Activated CD4-positive, alpha-beta T cell treated with anti-CD3 and anti-CD28 coated beads, Interleukin-2, amount 10 ng/mL, durations not matched to agents 7 days and 5 days (primary cell): ENCODE measurements at places on chromosomes 7 and 10. TPM values are rescaled to one million over a fixed set of nuclear protein-coding genes. Genes with fewer than 3 reads are reported as not detected.
A peak's percentile ranks its signal among the peaks of the same experiment; 100 is the strongest.

DNA sequence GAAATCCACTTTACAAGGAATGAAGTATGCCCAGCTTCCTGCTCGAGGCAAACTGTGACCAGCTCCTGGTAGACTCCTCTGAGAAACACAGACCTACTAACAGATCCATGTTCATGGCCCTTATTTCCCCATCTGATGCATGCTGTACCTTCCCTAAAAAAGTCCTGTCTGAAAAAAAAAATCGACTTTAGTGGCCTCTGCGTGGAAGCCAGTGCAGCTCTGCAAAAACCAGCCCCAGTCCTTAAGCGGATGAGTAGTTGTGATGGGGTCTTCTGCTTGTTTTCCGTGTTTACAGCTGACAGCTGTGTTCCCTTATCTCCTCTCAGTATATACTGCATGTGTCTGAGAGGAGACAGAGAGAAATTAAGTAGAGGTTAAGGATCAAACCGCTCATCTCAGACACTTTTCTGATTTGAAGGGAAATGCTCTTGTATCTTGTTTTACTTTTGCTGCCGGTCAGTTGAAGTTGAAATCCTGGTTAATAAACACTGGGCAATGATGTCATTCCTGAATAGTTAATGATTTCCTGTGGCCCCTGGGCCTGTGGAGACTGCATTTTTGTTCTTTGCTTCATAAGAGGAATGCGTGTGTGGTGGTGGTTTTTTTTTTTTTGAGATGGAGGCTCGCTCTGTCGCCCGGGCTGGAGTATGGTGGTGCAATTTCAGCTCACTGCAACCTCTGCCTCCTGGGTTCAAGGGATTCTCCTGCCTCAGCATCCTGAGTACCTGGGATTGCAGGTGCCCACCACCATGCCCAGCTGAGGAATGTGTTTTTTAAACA lies 67.6 kb downstream of the DOCK1 start:
- no peak for DNase-seq

GRCh38 chr10:114403541-114404161 lies 651 bp downstream of the AFAP1L2 start:
- DNase-seq: no peak

DNA sequence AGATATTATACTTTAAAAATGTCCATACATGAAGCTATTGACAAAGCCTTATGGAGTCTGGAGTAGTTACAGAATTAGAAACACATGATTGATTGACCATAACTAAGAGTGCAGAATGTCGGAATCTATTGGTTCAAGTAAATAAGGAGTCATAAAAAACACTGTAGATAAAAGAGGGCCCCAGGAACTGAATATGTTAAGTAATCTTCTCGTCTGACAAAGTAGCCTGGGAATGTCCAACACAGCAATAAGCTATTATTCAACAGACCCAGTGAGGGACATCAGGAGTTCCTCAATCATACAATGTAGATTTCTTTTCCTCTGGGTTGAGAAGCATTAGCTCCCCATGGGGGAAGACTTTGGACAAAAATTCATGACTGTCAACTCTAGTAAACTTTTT lies 782.0 kb downstream of the SUGCT start:
- DNase-seq: no peak

DNA sequence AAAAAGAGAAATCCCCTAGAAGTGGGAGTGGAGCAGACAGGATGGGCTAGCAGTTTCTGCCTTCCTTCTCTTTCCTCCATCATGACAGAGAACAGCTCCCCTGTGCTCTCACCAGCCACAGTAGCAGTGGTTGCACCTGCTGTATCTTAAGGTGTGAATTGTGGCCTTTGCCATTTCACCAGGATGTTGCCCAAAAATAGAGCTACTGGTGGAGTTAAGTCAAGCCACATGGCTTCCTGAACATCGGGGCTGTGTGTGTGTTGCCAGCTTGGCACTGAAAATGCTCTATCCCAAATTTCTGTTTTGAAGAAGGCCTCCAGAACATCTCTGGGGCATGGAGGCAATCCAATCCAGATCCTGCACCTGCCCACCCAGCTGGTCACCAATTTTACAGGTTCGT lies 348.7 kb downstream of the EXOC4 start:
- DNase-seq: no peak

DNA sequence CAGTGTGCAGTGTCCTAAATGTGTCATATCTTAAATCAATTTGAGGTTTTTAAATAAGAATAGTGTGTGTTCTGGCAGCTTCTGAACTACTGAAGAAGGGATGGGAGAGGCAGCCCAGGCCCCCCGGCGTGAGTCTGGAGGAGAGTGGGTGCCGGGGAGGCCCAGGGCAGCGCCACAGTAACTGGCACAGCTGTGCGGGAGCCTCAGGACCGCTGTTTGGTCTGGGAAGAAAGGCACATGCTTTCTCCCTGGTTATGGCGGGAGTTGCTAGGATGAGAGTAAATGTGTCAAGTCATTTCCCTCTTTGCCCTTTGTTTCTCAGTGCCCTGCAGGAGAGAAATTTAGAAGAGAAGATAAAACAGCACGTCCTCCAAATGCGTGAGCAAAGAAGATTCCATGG lies 31.9 kb upstream of the PWWP2B start:
- DNase-seq: no peak

GRCh38 chr7:45567713-45568112 lies 6.5 kb upstream of the ADCY1 start:
- DNase-seq: no peak

DNA sequence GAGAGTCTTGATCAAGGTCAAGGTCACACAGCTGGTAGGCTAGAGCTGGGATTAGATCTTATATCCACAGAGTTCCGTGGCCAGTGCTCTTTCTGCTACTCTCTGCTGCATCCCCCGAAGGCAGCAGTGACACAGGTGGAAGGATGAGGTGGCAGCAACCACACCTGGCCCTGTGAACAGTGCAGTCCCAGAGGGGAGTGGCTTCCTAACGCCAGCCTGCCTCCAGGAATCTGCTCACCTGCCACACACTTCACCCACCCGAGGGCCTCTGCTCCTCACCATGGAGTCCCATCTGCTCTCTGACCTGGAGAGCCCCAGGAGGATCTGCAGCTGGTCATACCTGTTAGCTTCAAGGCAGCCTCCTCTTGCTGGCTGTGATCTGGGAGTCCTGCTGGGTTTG lies 484.2 kb downstream of the PLXNA4 start:
- no peak for DNase-seq

DNA sequence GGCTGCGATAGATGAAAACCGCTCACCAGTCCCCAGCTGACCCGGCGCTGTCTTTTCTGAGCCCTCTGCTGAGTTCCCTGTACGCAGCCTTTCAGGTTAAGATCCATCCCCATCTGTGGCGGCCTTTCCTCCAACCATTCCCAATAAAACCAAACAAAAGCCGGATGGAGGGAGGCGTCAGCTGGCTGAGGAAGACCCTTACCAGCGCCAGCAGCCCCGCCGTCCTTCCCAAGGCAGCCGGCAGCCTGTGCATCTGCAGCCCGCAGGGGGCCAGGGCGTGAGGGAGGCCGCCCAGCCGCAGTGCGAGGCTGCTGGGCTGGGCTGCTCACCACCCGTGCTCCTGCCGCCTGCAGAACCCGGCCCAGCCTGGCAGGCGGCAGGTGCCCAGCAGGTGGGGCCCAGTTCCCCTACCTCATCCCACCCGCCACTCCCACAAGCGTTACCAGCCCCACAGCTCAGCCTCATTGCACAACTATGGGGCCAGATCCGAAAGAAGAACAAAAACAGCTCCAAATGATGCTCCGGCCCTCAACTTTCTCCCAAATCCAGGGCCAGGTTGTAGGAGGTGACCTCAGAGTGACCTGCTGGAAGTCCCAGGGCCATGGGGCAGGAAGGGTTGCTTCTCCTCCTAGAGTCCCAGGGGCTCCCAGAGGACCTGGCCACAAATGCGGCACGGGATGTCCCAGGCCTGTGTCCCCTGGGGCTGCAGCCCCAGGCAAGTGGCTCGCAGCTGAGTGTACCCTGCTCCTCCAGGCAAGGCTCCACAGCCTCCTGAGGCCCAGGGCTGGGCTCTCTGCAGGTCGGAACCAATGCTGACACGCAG lies 23.8 kb downstream of the PAPOLB start:
- DNase-seq: no peak

GRCh38 chr7:7765422-7765821 lies 47.0 kb upstream of the RPA3 start:
- no peak for DNase-seq

- DNase-seq: no peak
These were observed 3.4 kb upstream of the DLX6 start for GRCh38 chr7:97001656-97002554.

- DNase-seq: no peak
These were observed 76.4 kb downstream of the MAP3K8 start for GRCh38 chr10:30510184-30510931.

DNA sequence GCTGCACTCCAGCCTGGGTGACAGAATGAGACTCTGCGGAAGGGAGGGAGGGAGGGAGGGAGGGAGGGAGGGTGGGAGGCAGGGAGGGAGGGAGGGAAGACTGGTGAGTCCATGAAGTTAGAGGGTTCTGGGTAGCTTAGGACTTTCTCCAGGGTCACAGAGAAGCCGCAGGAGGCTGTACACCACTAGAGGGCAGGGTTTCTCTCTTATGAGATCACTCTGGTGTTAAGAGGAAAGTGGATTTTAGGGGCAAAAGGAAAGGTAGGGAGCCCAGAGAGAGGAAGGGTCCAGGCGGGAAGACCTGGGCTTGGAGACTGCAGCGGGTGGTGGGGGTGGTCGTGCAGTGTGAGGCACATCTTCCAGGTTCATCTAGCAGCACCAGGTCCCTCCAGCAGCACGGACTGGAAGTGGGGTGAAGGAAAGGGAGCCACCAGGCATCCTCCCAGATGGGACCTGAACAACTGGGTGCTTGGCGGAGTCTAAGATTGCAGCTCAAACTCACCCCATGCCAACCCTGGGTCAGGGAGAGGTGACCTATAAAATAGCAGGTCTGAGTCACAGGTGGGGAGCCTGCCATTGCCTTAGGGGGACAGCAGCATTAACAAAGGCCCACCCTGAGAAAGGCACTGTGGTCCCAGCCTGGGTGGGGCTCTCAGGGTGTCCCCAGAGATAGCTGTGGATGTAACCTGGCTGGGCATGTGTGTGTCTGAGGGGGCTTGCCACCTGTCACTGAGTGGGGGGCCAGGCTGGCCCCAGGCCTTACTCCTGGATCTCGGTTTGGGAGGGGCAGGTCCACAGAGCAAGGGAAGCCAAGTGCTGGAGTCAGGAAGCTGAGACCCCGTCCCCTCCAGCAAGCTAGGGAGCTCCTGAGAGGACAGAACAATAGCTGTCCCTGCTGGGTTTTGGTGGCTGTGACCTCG lies 48.5 kb upstream of the SLC29A3 start:
- peak; percentile 56 for DNase-seq

GRCh38 chr7:81285142-81285871 lies 366.5 kb upstream of the SEMA3C start:
- no peak for DNase-seq

GRCh38 chr7:151706277-151707104 lies 170.4 kb downstream of the PRKAG2 start:
- no peak for DNase-seq

Gene NKX6-2
- not detected for total RNA-seq

Gene SEMA3E
- total RNA-seq: not detected

Gene TYSND1
- 11.6 TPM for total RNA-seq

Gene PDLIM1
- total RNA-seq: 17.4 TPM

Gene THSD7A
- not detected for total RNA-seq
